ENCODE measurements at places on chromosomes 6 and 20.

DNA sequence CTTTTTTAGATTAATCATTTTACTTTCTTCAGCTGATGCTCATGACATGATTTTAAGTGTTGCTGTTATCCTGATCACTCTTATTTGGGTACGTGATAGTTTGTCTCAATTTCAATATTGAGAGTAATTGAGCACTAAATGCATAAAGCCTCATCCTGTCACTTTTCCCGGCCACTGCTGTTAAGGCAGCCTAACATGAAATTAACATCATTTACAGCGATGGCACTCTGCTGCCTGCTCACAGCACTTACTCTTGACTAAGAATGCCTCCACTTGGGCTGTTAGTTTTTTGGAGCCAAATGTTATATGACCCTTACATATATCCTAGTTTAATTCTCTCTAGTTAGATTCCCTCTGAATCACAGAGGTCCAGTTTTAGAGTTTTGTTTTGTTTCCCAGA, 107.3 kb downstream of the SLX4IP start:
- no peak for DNase-seq

- no peak for DNase-seq
Measured at GRCh38 chr20:217266-217665, 9.8 kb upstream of the DEFB129 start.

GRCh38 chr6:14997507-14997906, 248.4 kb upstream of the JARID2 start:
- DNase-seq: no peak

GRCh38 chr6:24537771-24538385, 43.1 kb downstream of the ALDH5A1 start:
- no peak for DNase-seq

GRCh38 chr6:149910721-149911151, 12.2 kb downstream of the RAET1G start:
- no peak for DNase-seq

GRCh38 chr6:170027647-170028043, 263.2 kb downstream of the DLL1 start:
- no peak for DNase-seq

DNA sequence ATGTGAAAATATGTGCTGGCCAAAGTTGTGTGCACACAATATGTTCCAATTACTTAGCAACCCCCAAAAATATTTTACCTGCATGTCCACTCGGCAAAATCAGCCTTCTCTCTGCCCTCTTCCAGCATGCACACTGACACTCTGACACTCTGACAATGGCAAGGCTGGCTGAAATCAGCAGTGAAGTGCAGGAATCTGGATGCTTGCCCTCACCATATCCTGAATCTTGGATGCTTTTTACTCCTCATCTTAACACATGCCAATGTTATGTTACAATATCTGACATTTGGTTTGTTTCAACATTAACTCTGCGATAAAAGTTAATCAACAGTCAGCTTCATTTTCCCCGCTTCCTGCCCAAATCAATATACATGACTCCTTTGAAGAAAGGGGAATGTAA, 203.2 kb downstream of the COL9A1 start:
- DNase-seq: no peak

GRCh38 chr20:47354714-47355488, 1.6 kb downstream of the ZMYND8 start:
- peak; percentile 42 for DNase-seq

DNA sequence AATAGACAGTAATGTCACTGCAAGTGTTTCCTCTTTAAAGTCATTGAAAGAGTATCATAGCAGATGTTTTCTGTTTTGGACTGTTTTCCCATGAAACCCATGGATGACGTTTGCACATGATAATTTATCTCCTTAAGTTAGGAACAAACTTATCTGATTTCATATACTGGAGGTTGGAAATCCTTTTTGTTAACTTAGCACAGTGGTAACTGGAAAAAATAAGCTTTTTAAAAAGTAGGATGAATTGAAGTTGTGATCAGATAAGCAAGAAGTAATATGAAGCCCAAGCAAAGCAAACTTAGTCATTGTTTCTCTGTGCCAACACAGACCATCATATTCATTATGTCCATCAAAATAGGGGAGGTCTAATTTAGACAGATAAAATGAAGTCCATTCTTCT, 61.6 kb downstream of the PLCB4 start:
- DNase-seq: no peak

- no peak for DNase-seq
Measured at GRCh38 chr20:20410678-20411077, 42.8 kb downstream of the INSM1 start.

- DNase-seq: no peak
Measured at GRCh38 chr6:137171824-137172733, 1.4 kb downstream of the IL22RA2 start.

GRCh38 chr20:9723501-9724202, 115.2 kb downstream of the PAK5 start:
- no peak for DNase-seq

GRCh38 chr6:247351-247750, 44.9 kb upstream of the DUSP22 start:
- no peak for DNase-seq

GRCh38 chr6:72938104-72938503, 287.2 kb downstream of the KHDC1L start:
- DNase-seq: no peak

DNA sequence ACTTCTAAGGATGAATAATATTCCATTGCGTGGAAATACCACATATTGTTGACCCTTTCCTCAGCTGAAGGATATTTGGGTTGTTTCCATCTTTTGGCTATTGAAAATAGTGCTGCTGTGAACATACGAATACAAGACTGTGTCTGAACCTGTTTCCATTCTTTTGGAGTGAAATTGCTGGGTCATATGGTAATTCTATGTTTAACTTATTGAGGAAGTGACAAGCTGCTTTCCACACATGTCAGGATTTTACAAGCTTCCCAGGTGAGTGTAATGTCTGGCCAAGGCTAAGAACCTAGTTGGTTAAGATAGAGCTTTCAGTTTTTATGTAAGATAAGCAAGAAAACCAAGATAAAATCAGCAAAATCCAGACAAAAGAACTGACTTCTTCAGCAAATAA, 48.8 kb downstream of the PPP1R3G start:
- DNase-seq: no peak

DNA sequence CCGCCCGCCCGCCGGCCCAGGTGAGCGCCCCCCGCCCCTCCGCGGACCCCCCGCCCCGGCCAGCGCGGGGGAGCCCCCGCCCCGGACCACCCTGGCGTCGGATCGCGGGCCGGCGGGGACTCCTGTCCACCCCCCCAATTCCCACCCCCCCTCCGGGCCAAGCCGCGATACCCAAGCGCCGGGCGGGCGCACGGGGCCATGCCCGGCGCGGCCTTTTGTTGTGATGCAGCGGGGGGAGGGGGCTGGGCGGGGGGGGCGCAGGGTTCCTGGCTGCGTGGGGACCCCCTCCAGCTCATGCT, 245 bp downstream of the SRC start:
- peak; percentile 75 for DNase-seq

DNA sequence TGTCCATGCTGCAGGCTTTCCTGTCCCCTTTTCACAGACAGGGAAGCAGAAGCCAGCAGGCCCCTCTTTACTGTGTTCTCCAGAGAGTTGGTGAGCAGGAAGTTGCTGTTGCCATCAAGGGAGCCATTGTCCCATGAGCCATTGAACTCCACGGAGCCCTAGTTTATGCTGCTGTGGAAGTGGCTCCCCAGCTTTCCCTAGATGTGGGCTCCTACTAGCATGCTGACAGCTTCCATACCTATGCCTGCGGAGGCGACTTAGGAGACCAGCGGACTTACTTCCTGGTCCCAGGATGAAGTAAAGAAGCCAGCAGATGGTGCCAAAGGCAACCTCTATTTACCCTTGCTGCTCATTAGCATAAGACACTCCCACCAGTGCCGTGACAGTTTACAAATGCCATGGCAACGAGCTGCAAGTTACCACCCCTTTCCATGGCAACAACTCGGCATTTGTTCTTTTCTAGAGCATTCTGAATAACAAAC, 30.8 kb upstream of the FKBP1A start:
- DNase-seq: no peak

DNA sequence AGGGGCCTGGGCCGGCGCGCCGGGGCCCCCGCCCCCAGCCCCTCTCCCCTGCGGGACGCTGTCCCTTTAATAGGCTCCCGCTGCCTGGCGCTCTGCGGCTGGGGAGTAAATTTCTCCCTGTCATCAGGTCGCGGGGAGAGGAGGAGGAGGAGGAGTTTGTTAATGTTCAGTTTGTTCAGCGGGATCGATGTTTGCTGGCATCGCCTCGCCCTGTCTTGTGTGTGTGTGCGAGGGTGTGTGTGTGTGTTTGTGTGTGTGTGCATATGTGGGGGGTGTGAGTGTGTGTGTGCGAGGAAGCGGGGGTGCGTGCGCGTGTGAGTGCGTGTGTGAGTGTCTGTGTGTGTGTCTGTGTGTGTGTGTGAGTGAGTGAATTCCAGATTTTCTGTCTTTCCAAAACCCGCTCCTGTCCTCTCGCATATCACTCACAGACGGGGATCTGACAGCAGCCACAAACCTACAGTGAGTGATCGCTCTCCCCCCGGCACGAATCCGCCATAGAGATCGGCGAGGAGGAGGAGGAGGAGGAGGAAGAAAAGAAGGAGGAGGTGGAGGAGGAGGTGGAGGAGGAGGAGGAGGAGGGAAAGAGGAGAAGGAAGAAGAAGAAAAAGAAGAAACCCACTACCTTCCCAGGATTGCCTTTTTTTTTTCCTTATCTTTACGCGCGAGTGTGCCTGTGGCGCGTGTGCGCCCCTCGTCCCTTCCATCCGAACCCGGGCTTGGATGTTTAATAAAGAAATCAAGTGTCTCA, at the start of gene TSHZ2:
TSHZ2 (plus strand) TSS at position 169 of the 748 bp plus-strand sequence. CDS start 936 bp downstream, outside the sequence.
- peak; percentile 61 for DNase-seq

GRCh38 chr6:3759646-3760232, 8.2 kb upstream of the PXDC1 start:
- DNase-seq: no peak

- DNase-seq: peak; percentile 74
Measured at GRCh38 chr20:53934421-53935343, 135.7 kb downstream of the BCAS1 start.

DNA sequence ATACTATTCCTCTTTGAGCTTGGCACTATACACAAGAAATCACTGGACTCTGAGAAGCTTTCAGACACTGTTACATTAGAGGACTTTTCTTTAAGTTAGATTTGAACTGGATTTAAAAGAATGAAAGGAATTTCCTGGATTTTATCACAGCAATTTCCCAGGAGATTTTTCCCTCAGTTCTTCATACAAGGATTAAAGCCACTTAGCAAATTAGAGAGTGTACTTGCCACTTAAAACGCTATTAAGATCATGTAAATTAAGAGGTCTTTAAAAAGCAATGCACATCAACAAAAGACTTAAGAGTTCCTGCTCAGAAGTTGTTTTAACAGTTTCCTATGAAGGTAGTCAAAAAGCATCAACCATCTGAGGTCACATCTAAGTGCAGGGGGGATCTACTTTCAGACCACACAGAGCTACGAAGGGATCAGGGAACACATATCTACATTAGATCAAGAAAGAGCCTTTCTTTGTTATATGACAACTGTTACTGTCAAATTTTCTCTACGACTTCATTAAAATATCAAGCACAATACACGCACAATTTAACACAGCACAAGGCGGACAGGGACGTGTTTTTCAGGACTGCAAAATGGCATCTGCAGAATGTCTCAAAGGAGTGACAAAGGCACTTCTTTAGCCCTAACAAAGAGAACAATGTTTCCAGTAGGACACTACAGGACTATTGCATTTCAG, 65.8 kb downstream of the EPB41L2 start:
- no peak for DNase-seq

DNA sequence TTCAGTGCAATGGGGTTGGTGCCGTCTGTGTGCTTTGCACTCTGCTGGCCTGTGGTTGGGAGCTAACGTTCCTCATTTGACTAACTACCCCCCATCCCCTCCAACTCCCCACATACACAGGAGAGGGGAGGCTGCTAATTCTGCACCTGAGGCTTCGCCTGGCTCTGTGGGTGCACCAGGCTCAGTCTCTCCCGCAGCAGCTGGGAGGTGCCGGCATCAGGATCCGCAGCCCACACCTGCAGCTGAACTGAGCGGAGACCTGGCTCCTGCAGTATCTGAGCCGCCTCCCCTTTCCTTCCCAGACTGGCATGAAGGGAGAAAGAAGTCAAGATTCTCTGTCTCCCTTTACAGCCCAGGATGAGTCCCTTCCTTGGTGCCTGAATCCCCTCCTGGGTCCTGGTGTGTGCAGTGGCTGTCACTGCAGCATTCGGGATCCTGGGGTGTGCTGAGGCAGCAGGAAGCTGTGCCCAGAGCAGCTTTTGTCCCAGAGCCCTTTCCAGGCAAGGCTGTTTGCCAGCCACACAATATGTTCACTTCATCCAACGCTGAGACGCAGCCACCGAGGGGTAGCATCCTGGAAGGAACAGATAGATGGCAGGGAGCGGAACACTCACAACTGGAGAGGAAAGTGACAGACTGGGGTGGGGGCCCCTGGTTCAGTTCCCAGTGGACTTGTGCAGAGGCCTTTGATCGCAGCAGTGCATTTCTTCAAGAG, 70.2 kb downstream of the CDH4 start:
- no peak for DNase-seq

DNA sequence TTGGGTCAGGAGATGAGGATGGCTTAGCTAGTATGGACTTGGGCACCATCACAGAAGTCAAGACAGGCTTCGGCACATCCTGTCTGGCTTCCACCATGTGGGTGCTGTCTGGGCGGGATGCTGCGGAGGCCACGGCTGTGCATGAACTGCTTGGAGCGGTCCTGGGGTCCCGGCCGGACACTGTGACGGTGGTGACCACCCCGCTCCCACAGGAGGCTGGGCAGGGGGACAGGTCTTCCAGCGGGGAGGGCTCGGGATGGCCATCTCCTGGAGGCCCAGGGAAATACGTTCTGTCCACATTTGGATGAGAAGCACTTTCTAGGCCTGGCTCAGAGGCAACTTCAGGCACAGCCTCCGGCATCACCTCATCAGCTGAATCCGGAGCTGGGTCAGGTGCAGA, 32.1 kb upstream of the TCFL5 start:
- DNase-seq: no peak

- DNase-seq: peak; percentile 64
Measured at GRCh38 chr6:7468382-7469081, 72.9 kb upstream of the DSP start.

- no peak for DNase-seq
Measured at GRCh38 chr6:156283091-156283490, 494.1 kb upstream of the ARID1B start.

DNA sequence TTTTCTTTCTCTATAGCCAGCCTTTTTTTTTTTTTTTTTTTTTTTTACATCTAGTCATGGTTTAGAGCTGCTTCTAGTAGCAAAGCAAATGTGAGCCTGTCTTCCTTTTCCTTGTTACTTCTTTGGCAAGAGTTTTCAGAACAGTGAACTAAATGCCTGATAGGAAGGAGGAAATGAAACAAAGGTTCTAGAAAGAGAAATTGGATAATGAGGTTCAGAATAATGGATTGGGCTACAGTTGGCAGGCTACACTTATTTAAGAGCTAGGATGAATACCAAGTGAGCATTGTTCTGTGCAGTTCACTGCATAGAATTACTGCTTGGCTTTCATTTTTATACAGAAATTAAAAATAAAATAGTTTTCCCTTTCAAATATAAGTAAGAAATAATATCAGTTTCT, 78.6 kb downstream of the HIVEP1 start:
- DNase-seq: no peak

DNA sequence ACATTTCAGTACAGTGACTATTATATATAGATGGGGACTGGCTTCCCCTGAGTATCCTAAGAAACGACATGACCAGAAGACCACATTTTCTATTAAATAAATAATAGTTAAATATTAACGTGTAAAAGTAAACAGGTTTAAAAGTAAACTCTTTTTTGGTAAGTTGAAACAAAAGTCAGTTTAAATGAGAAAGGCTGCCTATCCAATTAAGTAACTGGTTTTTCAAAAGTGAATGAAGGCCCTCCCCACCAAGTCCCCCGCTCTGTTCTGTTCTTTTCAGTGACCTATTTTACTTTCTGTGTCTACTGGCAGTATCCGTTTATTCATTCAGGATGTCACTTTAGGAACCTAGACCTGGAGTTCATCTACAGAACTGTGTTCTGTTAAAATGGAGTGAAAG, 32.0 kb downstream of the QKI start:
- DNase-seq: no peak

Data from RWPE1 (cell line).